ENCODE measurements at places on chromosomes 1 and 21. TPM values are rescaled to one million over a fixed set of nuclear protein-coding genes. Genes with fewer than 3 reads are reported as not detected.

MYOG gene
- total RNA-seq: not detected

OR2G6 gene
- not detected for total RNA-seq

RSPH1 gene
- total RNA-seq: 7.8 TPM

LRRC71 gene
- not detected for total RNA-seq

LAMC2 gene
- total RNA-seq: 14.5 TPM

AMY1C gene
- total RNA-seq: not detected

VHLL gene
- not detected for total RNA-seq

TIPRL gene
- 30.4 TPM for total RNA-seq

NFASC gene
- 52.3 TPM for total RNA-seq

DLGAP3 gene
- 0.26 TPM for total RNA-seq

SYT14 gene
- 0.05 TPM for total RNA-seq

CORT gene
- 0.47 TPM for total RNA-seq

GJA4 gene
- total RNA-seq: 8.9 TPM

CD164L2 gene
- total RNA-seq: not detected

IL12RB2 gene
- total RNA-seq: 0.60 TPM
